ENCODE measurements at places on chromosomes 3 and 15.

- DNase-seq: peak; percentile 11
Measured at GRCh38 chr15:71962537-71962936, 152.2 kb downstream of the NR2E3 start.

DNA sequence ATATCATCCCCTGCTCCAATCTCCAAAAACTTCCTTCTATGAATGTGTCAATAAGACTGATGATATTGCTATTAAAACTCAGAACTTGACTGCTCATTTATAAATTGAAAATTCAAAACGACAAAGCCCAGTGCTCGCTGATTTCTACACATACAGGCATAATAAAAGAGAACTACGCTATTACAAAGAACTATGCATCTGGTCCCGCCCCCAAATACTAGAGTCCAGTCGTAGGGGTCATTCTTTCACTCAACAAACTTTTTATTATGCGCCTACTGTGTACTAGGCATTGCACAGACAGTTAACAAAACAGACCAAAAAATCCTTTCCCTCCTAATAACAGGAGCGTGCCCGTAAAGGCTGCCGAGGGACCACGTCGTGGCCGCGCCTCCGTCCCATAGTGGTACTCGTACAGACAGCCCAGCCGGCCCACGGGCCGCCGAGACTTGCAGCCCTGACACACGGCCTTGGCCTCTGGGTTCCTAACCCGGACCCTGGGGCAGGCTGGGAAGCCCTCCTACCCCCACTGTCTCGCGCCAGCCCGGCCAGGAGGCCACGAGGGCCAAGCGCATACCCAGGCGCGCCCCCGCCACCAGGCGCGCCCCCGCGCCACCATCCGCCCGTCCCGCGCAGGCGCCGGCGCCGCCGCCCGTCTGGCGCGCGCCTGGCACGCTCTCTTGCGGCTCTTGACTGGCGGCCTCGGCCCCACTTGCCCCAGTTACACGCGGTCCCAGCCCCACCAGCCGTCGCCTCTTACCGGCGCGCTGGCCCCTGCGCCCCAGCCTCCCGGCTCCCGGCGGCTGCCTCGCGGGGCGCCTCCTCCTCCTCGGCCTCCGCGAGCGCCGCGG, 757 bp downstream of the AVEN start:
- peak; percentile 61 for DNase-seq

DNA sequence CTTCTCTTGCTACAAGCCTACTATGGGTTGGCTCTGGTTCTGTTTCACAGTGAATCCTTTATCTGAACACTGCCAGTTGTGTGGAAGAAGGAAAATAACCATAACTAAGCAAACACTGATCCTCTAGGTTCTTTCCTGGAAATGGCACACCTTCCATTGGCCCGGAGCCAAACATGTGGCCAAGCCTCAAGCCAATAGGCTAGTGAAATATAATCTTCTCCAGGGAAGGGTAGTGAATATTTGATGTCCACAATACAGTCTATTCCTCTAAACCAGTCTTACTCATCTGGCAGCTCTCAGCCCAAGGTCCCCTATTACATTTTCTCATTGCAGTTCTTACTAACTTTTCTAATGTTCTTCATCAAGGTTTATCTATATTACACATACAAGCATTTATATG, 921.3 kb downstream of the TUSC7 start:
- DNase-seq: no peak

DNA sequence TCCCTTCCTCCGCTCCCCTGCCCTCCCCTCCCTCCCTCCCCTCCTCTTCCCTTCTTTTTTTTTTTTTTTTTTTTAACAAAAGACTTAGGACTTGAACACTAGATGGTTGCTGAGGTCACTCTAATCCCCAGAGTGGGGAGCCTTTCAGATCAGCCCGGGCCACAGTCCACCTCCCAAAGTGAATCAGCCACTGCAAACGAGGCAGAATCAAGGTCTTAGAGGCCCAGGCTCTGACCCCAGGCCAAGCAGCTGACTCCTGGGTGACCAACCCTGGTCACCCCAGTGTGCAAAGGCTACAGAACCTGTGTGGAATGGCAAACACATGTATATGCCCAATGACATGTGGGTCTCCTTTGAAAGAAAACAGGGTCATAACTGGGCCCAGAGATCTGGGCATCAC, 18.3 kb upstream of the EHD4 start:
- DNase-seq: no peak

GRCh38 chr15:57762302-57762701, 55.8 kb downstream of the POLR2M start:
- DNase-seq: no peak

GRCh38 chr3:65662095-65662494, 376.6 kb downstream of the MAGI1 start:
- DNase-seq: no peak

- DNase-seq: no peak
Measured at GRCh38 chr3:95539950-95540483, 1274.4 kb upstream of the EPHA6 start.

- DNase-seq: no peak
Measured at GRCh38 chr15:70493787-70494516, 269.4 kb downstream of the UACA start.

GRCh38 chr15:52178765-52179164, 12.4 kb downstream of the GNB5 start:
- DNase-seq: no peak

DNA sequence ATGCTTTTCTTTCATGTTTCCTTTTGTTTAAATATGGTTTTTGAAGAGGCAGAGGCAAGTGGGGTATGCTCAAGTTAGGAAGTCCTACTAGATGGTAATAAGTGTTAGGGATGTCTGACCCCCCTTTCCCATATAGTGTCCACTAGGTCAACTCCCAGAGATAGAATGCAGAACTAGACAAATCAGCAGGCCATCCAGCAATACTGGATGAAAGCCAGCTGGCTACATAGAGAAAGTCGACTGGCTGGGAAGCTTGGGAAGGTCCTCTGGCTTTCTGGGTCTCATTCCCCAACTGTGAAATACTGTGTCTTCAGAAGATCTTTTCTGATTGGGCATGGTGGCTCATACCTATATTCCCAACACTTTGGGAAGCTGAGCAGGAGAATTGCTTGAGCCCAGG, 113.8 kb downstream of the SNRK start:
- no peak for DNase-seq

- DNase-seq: no peak
Measured at GRCh38 chr3:149460117-149460516, 14.4 kb upstream of the TM4SF4 start.

- DNase-seq: no peak
Measured at GRCh38 chr3:40661284-40661683, 136.5 kb downstream of the ZNF621 start.

DNA sequence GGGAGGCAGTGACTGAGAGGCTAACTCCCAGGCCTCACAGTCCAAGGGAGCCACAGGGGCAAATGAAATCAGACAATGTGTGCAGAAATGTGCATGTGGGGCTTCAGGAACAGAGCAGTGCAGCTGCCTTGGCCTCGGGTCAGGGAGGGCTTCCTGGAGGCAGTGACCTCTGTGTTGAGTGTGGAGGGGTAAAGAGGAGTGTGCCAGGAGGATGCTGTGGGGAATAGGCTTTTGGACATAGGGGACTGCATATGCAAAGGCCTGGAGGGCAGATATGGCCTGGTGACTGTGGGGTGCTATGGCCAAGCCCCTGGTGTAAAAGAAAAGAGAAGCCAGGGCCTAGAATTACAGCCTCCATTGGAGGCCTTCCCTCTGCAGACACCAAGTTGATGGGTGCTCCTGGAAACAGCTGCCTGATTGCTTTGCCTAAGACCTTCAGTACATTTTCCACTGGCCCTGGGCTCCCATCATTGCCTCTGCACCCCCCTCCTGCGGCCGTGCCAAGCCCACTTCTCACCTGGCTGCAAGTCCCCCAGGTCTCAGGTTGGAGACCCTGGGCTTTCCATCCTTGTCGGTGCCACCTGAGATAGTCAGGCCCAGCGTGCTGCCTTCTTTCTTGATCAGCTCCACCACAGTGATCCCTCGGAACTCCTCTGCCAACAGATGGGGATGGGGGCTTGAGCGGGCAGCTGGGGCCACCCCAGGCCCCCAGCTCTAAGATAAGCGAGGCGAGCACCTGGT, 15.1 kb downstream of the GRIP2 start:
- DNase-seq: no peak

DNA sequence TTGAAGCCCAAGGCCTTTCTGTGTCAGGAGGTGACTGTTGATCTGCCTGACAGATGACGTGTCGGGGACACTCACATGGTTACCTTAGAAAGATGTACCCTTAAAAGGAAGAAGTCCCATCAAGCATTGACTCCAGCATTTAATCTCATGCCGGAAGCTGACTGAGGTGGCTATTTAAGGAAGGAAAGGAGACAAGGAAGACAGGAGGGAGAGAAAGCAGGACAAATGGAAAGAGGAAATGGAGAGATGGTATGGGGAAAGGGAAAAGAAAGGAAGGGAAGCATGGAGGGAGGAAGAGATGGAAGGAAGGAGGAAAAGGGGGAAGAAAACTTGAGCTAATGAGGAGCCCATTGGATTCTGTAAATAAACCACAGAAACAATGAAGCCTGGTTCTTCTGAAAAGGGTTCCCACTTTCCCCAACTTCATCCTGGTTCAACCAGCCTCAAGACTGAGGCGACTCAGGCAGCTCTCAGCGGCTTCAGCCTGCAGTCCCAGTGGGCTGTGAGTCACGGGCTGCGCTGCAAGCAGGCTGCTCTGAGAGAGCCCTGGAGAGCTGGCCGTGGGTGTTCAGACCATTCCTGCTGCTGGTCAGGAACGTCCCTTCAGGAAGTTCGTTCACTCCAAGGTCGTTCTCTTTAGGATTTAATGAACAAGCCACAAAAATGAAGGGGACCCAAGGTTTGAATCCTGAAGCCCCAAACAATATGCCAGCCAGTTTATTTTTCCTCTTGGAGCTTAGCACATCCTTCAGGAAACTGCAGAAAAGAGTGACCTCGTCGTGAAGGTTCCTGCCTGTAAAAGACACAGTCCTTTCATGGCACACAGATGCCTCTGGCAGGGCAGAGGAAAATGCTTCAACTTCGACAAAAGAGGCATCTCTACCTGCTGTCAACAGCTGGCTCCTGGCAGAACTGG, 69.6 kb upstream of the THBS1 start:
- DNase-seq: no peak

DNA sequence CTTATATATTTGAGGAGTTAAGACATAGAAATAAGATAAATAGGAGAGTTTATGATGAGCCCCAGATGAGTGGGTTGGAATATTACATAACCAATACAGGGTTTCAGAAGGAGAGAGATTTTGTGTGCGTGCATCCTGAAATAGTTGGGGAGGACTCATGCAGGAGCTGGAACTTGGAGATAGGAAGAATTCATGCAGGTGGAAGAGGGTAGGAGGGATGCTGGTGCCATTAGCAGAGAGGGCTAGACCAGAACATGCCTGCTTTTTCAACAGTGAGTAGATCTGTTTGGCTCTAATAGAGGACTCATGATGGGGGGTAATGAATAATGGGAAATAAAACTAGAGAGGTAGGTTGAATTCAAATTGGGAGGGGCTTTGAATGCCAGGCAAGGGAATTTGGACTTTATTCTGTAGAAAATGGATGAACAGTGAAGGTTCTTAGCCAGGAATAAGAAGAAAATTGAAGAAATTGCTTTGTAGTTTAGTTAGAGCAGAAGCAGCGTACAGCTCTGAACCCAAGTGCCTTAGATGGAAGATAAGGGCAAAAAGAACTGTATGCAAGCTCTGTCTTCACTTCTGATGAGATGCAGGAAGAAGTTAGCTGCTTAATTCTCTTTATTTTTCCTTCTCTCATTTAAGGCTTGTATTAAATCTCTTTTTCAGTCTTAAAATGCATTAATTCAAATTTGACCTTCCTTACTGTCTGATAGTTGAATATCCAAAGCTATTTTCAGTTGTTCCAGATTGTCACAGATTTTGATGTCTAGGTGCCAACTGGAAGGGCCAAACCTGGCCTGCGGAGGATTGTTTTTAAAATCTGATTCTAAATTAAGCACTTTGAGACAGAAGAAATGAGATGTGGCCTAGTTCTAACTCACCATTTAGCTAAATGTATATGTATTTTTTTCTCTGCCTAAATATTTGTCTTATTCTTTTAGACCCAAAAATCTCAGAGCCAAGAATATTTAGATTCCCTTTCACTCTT, 86.3 kb downstream of the PPM1L start:
- DNase-seq: no peak

DNA sequence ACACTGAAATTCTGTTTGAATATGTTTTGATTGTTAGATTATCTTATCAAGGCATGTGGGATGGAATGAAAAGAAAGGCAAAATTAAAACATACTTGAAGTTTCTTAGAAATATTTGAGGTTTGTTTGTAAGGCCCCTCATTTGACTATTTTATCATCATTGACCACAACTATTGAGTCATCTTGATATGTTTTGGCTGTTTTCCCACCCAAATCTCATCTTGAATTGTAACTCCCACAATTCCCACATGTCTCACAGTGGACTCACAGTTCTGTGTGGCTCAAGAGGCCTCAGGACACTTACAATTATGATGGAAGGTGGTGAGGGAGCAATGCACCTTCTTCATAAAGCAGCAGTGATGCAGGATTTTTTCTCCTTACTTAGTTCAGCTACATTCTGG, 917.1 kb downstream of the PLOD2 start:
- DNase-seq: no peak

GRCh38 chr15:62241135-62241770, 76.2 kb upstream of the C2CD4B start:
- peak; percentile 52 for DNase-seq

GRCh38 chr3:62445275-62445674, 71.9 kb upstream of the FEZF2 start:
- DNase-seq: no peak

DNA sequence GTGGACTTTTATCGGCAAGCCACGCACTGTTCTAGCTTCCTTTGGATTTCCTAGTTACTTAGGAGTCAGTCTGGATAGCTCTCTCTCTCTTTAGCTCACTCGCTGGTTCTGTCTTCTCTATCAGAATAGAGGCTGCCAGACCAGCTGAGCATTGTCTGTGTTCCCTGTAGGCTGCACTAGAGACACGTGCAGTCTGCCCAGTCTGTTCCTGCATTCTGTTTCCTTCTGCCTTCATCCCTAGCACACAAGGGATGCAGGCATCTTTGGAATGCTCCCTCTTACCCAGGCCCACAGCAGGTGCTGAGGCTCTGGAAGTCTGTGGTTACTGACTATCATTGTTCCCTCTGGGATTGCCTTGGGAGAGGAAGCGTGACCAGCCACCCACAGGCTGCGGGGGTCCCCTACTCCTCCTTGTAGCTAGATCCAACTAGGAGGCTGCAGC, 322.8 kb downstream of the ZNF621 start:
- no peak for DNase-seq

GRCh38 chr3:16432714-16433113, 80.8 kb downstream of the RFTN1 start:
- DNase-seq: no peak

- DNase-seq: no peak
Measured at GRCh38 chr15:58185439-58185838, 47.3 kb downstream of the AQP9 start.
